ENCODE measurements at places on chromosomes 12 and 14.

DNA sequence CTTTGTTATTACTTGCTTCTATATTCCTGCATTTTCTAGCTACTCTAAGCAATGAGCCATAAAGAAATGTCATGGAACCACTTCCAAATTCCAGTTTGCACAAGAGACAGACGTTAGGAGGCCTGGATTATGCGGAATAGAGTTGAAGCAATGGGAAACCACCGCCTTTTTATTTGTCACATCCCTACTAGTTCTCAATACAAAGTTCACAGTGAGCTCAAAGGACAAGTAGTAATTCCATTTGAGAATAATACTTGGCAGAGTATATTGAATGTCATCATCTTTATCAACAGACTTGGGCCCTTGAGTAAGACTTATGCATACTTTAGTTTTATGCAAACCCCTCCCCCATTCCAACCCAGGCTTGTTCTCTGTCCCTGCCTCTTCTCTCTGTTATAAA, 3.7 kb upstream of the SLC15A5 start:
- no peak for DNase-seq

DNA sequence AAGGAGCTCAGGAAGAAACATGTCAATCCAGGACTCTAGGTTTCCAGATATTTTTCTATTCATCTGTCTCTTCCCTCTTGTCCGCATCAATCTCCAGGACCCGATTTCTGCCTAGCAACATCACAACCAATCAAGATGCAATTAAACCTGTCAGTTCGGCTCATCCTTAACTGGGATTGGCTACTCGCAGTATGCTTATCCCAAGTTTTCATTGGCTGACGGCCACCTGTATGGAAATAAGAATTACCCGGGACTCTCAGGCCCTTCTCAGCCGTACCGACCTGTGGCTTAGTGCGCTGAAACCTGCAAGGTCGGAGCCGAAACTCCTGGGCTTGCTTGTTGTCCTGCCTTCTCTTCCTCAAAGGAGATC, 20.4 kb upstream of the ATP5MC2 start:
- DNase-seq = peak; percentile 91

- DNase-seq = no peak
These were observed 79.7 kb downstream of the RIMBP2 start for GRCh38 chr12:130636370-130636769.

DNA sequence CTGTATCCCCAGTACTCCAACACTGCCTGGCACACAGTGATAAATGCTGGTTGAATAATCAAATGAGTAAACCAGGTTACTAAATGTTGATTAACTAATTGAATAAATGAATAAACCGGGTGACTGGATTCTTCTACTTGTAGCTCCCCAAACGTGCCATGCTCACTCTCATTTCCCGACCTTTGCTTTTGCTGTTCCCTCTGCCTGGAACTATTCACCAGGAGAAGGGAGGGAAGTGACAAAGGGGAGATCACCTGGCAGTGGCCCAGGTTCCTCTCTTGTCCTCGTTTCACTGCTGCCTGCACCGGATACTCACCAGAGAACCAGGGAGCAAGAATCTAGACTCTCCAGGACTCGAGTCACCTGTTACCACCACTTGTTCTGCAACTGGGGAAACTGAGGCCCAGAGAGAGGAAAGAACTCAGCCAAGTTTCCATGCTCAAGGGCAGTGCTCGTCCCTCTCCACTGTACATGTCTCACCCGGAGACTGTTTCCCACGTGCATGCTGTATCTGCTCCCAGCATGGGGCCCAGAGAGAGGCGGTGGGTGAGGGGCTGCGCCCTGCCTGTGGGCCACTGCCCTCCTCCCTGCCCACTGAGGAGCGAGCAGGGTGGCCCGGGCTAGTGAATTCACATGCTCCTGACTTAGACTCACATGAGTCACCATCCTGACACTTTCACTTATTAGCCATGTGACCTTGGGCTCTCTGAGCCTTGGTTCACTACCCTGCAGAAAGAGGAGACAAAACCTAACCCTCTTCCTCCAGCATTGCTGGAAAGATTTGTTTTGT, 17.7 kb upstream of the POP5 start:
- no peak for DNase-seq

DNA sequence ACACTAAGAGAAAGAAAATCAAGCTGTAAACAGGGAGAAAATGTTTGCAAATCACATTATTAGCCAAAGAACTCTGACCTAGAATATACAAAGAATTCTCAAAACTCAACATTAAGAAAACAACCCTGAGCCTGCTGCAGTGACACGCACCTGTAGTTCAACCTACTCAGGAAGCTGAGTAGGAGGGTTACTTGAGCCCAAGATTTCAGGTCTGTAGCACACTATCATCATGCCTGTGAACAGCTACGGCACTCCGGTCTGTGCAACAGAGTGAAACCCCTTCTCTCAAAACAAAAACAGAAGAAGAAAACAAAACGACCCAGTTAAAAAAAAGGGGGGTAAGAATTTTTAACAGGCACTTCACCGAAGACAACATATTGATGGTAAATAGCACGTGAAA, 20.8 kb downstream of the SAV1 start:
- DNase-seq = no peak

- DNase-seq = no peak
These were observed 46.9 kb downstream of the COCH start for GRCh38 chr14:30921305-30921704.

GRCh38 chr12:109162551-109162950, 46.2 kb downstream of the ACACB start:
- no peak for DNase-seq

DNA sequence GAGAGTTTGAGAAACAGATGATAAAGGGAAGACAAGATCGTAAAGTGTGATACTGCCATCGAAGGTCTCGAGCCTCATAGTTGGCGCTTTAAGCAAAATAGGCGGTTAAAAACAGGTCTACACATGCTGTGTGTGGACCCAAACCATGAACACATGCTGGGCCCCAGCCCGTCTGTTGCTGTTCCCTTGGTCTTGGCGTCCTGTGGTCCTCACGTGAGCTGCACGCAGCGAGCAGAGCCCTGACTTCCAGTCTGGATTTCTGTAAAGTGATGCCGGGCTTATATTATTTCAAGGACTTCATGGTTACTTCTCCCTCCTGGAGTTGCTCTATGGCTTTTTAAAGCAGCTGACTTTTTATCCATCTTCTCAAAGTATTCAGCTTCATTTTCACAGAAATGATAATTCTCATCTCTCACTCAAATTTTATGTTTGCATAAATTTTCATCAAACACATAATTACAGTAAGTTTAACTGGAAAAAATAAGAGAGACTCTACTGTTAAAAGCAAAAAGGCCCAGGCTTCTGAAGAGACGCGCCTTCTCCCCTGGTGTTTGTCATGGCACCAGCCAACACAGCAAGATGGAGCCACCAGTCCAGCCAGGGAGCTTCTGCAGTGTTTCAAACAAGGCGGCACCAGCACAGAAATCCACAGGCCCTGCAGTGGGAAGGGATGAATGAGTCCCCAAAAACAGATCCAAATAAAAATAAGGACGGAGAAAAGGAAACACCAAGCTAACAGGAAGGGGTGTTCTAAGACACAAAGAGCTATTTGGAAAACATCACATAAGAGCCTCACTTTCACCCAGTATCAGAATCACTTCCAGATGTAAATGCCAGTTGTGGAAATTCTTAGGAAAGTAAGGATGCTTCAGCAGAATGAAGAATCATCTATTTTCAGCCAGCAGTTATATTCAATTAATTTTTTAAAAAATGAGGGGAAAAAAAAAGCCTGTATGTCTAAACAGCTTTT, 24.9 kb downstream of the SFSWAP start:
- no peak for DNase-seq

DNA sequence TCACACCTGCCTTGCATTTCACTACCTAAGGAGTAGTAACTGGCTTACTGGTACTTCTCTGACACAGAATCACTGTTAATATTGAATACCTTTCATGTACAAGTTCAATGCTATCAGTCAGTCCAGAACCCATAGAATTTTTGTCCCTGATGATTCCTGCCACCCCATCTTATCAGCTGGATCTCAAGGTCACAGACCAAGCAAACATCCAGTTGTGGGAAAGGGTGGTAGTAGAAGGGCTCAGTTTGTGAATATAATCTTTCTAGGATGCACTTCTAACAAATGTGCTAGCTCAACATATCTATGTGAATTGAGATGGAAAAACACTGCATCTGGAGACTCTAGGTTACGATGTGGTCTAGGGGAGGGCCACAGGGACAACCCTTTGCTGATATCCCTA, 14.1 kb downstream of the PPP1CC start:
- no peak for DNase-seq

All from hippocampal formation (tissue), 2 donors.